ENCODE measurements at places on chromosomes 5 and 9.
A peak's percentile ranks its signal among the peaks of the same experiment; 100 is the strongest.

DNA sequence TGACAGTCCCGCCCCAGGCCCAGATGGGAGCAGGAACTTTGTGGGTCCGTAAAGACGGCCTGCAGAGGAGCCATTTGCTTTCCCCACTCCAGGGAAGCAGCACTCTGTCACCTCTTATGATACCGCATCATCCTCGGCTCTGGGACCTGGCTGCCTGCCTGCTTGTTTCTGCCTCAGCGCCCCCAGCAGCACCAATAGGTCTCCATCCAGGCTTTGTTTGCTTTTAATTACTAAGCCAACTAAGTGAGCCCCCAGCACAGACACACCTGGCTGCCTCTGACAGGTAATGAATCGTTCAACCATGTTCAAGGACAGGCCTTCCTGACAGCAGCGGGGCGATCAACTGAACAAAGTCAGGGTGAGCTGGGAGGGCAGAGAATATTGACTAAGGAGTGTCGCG, 141.4 kb downstream of the C5orf15 start:
- DNase-seq = no peak

- peak; percentile 49 for DNase-seq
Observed at GRCh38 chr5:36696059-36696673, 89.8 kb downstream of the SLC1A3 start.

DNA sequence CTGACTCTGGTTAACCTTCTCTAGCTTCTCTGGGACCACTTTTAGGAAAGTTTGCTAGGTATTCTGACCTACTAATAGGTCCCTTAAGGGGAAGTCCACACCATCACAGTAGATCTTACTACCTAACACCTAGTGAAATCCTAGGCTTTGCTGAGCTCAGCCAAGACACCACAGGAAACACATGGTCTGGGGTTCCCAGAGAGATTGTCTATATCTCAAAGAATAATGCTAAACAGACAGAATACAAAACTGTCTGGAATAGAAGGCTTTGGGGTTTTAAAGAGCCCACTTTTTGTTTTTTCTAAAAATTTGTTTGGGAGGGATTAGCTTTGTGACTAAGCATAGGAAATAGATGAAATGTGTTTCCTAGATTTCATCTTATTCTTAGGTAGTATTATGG, 395.1 kb downstream of the ARHGEF28 start:
- no peak for DNase-seq

DNA sequence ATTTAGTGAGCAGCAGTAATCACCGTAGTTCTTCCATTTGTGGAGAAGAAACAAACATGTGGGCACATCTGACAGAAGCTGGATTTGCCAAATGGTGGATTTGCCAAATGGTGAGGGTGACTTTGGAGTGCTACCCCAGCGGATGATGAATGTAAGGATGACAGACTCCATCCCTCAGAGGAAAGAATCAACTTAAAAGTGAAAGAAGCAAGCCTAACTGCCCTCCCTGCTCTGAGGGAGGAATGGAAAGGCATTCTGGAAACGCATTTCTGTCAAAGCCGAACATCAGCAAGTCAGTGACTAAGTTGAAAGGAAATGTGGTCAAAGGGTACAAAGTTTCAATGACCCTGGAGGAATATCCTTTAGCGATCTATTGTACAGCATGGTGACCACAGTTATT, 143.5 kb downstream of the GPBP1 start:
- no peak for DNase-seq

DNA sequence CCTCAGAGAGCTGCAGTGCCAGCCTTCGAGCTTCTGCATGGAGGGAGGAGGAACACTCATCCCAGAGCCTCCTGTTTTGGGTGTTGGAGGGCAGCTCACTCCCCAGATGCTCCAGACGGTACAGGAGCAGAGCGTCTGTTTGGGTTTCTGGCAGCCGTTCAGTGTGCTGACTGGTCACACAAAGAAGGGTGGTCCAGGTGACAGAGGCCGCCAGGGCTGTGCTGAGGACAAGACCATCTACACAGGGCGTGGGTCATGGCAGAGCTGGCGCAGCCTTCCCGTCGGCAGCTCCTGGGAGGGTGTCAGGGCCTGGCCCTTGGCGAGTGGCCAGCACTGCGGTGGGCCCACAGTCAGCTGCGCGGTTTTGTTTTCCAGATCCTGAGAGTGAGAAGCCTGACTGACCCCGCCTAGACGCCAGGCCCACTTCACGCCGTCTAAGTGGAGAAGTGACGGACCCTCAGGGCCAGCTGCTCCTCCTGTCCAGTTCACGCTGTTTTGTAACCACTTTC, 131.4 kb upstream of the FAM120A start:
- DNase-seq = no peak

DNA sequence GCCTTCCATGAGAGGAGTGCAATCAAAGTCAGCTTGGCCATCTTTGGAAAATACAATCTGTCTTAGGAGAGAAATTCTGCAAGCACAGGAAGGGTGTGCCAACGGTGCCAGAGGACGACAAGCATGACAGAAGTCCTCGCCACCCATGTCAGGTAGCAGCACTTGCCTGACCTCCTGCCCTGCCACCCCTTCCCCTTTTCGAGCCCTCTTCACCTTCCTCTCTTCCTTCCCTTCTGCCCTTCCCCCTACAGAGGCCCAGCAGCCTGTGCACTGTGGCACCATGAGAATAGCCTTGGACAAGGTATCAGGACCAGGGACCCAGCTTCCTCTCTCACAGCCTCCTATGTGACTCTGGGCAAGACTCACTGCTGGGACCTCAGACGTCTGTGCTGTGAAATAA, 5.3 kb upstream of the UBE2QL1 start:
- no peak for DNase-seq

- peak; percentile 23 for DNase-seq
Observed at GRCh38 chr9:136694163-136694871, 7.1 kb upstream of the AGPAT2 start.

- DNase-seq = no peak
Observed at GRCh38 chr5:18243846-18244245, 609.6 kb downstream of the TAF11L14 start.

- DNase-seq = no peak
Observed at GRCh38 chr5:143738417-143739401, 73.3 kb upstream of the HMHB1 start.

DNA sequence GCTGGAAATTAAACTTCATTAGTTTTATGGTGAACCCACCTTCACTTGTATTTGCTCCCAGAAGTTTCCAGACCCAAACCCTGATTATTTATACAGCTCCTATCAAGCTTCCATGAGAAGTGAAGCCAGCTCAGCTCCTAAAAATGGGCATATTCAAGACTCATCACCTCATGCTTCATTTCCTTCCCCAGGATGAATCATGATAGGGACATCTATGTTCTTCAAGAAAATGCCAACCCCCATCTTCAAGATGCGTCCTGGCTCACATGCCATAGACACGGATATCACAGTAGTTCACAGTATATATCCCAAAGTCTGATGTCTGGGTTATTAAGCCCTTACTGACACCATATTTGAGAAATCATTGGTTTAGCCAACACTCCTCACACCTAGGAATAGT, 217.6 kb downstream of the NPR3 start:
- DNase-seq = peak; percentile 76

DNA sequence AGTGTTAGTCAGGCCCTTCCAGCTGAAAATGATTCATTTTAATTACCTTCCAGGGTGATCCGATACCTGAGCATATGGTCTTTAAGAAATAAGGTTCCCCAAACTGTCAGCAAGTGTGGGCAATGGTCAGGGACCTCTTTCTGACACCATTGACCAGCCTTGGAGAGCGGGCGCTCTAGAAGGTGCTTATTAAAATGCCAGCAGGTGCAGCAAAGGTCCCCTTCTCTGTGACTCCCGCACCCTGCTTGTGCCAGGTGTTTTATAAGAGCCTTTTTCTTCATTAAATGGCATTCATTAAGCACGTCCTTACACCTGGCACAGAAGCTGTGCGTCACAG, 85.3 kb downstream of the MVB12B start:
- DNase-seq = no peak

DNA sequence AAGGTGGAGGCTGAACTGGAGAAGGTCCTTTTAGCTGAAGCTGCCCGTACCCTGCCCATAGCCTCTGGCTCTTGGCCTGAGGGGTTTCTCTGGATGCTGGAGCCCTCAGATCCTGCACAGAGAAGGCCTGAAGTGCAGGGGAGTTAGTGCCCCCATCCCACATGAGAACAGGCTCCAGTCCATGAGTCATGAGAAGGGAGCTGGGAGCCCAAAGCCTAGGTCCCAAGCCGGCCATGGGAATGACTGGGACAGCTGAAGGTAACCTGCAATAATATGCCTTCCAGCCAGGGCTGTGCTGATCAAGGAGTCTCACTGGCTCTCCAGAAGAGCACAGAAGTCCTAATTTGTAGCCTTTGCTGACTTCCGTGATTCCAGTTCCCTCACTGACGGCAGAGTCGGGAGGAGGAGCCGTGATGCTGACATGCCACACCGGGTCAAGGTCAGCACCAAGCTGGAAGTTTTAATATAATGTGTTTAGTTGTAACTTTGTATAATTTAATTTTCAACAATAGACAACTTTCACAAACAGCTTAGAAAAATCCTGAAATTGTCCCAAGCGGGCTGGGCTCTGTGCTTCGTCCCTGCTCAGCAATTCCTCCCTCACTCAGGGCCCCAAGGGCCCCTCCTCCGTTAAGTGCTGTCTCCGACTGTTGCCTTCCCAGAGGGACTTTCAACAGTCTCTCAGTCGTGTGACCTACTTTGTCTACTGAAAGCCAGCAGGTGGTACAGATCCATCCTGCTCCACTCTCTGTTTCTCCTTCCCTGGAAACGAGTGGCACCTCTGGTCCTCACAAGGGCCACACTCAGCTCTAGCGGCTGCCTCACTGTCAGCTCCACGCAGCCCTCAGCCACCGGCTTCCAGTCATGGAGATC, 387.8 kb downstream of the GADD45G start:
- DNase-seq = no peak

GRCh38 chr5:31916327-31916726, 257.8 kb downstream of the GOLPH3 start:
- DNase-seq = no peak

GRCh38 chr5:157955541-157956172, 96.7 kb upstream of the CLINT1 start:
- DNase-seq = no peak

DNA sequence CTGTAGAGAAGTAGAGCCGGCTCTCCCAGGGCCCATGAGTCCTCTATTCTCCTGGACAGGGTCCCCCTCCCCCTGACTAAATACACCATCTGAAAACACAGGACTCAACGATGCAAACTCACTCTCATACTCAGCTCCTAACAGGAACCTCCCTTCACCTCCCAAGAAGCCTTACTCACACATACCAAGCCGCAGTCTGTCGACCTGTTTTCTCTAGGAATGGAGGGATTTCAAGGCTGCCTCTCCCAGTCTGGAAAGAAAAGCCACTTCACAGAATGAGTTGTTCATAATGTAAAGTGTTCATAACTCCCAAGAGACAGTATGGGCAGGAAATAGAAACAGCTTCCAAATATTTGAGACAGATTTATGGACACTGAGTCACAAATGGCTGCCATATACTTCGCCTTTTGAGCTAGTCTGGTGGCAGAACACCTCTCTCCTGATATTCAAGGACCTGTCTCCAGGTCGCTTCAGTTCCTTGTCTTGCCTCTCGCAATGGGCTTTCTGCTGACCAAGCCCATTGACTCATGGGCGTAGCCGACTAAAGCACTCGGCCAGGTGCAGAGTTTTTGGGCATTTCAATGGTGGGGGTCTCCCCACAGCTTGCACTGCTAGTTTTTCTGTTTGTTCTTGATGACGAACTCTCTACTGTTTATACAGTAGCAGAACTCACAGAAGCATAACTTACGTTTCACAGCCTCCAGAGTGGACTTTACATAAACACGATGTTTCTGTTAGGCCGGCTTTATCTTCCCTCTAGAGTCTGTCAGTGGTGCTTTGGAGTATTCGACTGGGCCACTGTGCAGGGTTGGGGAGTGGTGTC, 25.0 kb upstream of the IL17B start:
- peak; percentile 100 for DNase-seq

DNA sequence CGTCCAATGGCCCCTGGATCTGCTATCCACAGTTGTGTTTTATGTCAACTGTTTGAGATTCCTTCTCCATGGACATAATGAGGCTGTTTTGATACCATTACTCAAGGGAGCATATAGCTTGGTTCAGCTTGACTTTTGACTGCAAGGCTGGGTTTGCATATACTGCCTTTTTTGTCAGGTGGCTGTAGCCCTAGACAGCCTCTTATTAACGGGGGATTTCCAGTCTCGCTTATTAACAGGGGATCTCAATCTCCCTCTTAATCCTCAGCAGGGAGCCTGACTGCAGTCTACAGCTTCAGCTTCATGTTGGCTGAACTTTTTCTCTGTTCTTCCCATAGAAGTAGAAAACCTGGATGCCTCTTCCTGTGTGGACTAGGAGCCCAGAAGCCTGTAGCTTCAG, 73.7 kb upstream of the TNC start:
- DNase-seq = no peak

DNA sequence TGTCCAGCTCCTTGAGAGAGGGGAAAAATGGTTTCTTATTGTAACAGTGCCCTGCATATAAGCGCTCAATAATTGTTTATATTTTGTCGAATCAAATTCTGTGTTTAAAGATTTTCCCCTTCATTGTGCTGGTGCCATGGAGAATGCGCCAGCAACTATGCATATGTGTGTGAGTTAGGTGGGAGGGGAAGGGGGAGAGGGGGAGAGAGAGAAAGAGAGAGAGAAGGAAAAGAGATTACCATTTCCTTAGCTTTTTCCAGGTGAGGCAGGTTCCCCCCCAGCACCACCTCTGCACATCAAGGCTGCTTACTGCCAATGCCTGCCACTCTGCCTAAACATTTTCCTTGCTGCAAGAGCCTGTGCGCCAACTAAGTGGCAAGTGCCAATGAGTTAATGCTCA, 111.0 kb downstream of the PJA2 start:
- DNase-seq = no peak

DNA sequence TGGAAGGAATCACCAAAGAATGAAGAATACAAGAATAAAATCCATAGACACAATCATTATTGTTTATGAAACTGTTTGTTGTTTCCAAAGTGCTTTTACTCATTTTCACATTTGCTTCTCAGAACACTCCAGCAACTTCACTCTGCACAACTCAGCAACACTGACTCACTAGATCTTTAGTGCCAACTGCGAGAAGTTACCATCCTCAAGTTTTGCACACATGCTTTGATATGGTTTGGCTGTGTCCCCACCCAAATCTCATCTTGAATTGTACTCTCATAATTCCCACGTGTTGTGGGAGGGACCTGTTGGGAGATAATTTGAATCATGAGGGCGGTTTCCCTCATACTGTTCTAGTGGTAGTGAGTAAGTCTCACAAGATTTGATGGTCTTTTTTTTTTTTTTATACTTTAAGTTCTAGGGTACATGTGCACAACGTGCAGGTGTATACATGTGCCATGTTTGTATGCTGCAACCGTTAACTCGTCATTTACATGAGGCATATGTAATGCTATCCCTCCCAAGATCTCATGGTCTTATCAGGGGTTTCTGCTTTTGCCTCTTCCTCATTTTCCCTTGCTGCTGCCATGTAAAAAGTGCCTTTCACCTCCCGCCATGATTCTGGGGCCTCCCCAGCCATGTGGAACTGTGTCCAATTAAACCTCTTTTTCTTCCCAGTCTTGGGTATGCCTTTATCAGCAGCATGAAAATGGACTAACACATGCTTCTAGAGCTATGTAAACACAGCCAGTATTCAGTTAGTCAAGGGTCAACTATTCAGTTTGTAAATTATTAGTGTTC, 36.9 kb downstream of the CLINT1 start:
- peak; percentile 40 for DNase-seq

- DNase-seq = peak; percentile 93
Observed at GRCh38 chr9:107650321-107650720, 160.8 kb upstream of the KLF4 start.

- DNase-seq = no peak
Observed at GRCh38 chr5:124745007-124745927, 1.2 kb downstream of the ZNF608 start.

Measured in fibroblast of skin of back (primary cell).